ENCODE measurements at places on chromosomes 5 and 9.

- H3K4me3 ChIP-seq, result no peak overlapping the region
- H3K27me3 ChIP-seq, result no peaks in the 10 kb centered on the region
- DNase-seq, result no peak
- peak overlapping the region; percentile 63 for H3K27ac ChIP-seq
- peaks cover 27% of the 10 kb centered on the region for H3K4me1 ChIP-seq
Measured at GRCh38 chr5:134437340-134437846, 25.7 kb upstream of the CDKN2AIPNL start.

DNA sequence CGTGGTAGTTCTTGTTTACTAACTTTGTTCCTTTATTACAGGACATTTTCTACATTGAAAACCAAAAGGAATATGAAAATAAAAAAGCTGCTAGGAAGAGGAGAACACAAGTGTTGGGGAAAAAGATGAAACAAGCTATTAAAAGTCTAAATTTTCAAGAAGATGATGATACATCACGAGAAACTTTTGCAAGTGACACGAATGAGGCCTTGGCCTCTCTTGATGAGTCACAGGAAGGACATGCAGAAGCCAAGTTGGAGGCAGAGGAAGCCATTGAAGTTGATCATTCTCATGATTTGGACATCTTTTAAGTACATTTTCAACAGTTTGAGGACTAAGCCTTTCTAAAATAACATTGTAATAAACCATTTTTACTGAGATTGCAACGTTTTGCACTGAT, 23.8 kb downstream of the PHAX start:
- H3K4me1 ChIP-seq, result no peaks in the 10 kb centered on the region
- no peak overlapping the region for H3K4me3 ChIP-seq
- no peaks in the 10 kb centered on the region for H3K27me3 ChIP-seq
- H3K36me3 ChIP-seq, result peaks cover 48% of the 10 kb centered on the region

DNA sequence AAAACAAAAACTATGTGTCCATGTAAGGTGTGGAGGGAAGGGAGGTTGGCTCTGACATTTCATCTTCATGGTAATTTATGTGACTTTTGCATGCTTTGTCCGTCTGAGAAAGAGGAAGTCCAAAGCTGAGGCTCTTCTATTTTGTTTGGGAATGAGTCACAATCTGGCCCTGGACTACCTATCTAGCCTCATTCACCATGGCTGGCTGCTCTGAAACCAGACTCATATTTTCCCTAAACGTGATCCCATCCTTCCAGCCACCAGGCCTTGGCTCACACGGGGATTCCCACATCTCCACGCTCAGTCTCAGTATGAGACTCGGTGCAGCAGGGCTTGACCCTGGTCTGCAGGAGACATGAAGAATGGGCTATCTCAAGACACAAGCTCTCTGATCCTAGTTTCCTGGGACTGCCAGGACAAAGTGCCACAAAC, 672.8 kb downstream of the ACTL7B start:
- no peaks in the 10 kb centered on the region for H3K36me3 ChIP-seq
- H3K27me3 ChIP-seq, result peaks cover 44% of the 10 kb centered on the region
- no peak overlapping the region for H3K27ac ChIP-seq
- no peak overlapping the region for H3K4me3 ChIP-seq

- H3K36me3 ChIP-seq, result peaks cover 70% of the 10 kb centered on the region
- H3K4me3 ChIP-seq, result no peak overlapping the region
- DNase-seq, result no peak
- no peaks in the 10 kb centered on the region for H3K27me3 ChIP-seq
- H3K4me1 ChIP-seq, result peaks cover 5% of the 10 kb centered on the region
Measured at GRCh38 chr5:179606071-179606909, 17.2 kb downstream of the HNRNPH1 start.

- H3K36me3 ChIP-seq, result no peaks in the 10 kb centered on the region
- DNase-seq, result no peak
- no peaks in the 10 kb centered on the region for H3K27me3 ChIP-seq
- H3K4me1 ChIP-seq, result no peaks in the 10 kb centered on the region
Measured at GRCh38 chr5:15948190-15948589, 231.4 kb downstream of the MARCHF11 start.

GRCh38 chr5:107557051-107557658, 113.6 kb downstream of the EFNA5 start:
- H3K36me3 ChIP-seq, result no peaks in the 10 kb centered on the region
- no peaks in the 10 kb centered on the region for H3K27me3 ChIP-seq
- no peak overlapping the region for H3K4me3 ChIP-seq
- DNase-seq, result no peak

DNA sequence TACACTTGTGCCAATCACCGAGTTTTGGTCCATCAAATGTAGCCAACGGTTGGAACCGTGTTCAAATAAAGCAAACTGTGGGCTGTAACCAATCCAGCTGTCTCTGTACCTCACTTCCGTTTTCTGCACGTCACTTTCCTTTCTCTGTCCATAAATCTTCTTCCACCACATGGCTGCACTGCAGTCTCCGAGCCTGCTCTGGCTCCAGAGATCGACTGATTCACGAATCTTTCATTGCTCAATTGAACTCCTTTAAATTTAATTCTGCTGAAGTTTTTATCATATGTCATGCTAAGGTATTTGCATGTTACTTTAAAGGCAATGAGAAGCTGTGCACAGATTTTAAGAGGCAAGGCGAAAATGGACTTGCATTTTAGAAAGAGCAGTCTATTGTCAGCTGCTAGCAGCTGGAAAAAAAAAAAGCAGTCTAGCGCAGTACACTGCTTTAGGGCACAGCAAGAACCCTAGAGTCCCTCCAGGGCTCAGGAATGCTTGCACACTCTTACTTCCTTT, 13.2 kb downstream of the TTC39B start:
- peaks cover 4% of the 10 kb centered on the region for H3K4me1 ChIP-seq
- H3K27me3 ChIP-seq, result no peaks in the 10 kb centered on the region
- H3K4me3 ChIP-seq, result no peak overlapping the region
- no peaks in the 10 kb centered on the region for H3K36me3 ChIP-seq
- no peak for DNase-seq
- H3K27ac ChIP-seq, result no peak overlapping the region

- H3K36me3 ChIP-seq, result no peaks in the 10 kb centered on the region
- DNase-seq, result no peak
- H3K27ac ChIP-seq, result no peak overlapping the region
Measured at GRCh38 chr9:2622461-2623287, 1.1 kb downstream of the VLDLR start.

- no peak for DNase-seq
- H3K27me3 ChIP-seq, result no peaks in the 10 kb centered on the region
- H3K36me3 ChIP-seq, result no peaks in the 10 kb centered on the region
- H3K4me3 ChIP-seq, result no peak overlapping the region
Measured at GRCh38 chr5:105817914-105818313, 1852.8 kb downstream of the EFNA5 start.

- H3K4me3 ChIP-seq, result no peak overlapping the region
- H3K27ac ChIP-seq, result no peak overlapping the region
- no peak for DNase-seq
- no peaks in the 10 kb centered on the region for H3K36me3 ChIP-seq
Measured at GRCh38 chr9:111603041-111603440, 3.6 kb upstream of the PTGR1 start.

DNA sequence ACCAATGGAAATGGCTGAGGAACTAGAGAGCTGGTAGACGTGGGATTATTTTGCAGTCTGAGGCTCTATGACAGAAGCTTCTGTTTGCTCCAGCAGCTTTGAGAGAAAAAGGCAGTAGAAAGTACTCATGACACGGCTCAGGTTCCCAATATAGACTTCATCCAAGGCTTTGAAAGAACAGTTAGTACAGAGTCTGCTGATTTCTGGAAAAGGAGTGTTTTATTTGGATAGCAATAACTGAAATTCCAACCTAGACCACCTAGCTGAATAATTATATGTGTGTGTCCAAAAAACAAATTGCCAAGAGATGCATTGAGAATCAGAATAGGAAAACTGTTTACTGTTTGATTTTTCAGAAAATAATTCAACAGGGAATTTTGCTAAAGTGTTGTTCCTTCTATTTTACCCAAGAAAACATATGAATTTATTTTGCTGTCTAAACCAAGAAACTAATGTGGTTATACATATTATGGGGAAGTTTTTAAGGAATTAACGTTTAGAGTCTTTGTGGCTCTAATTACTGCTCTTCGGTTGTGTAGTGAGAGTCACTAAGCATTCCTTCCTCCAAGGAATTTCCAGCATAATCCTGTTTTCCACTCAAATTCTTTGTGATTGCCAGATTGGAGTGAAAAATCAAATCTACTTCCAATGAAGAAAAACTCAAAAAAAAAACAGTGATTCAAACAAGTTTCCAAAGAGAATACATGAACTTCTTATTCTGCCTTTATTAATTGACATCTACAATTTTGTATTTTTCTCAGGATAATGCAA, 18.1 kb upstream of the MTX3 start:
- H3K4me3 ChIP-seq, result no peak overlapping the region
- no peak for DNase-seq
- no peak overlapping the region for H3K27ac ChIP-seq

- H3K27ac ChIP-seq, result no peak overlapping the region
- no peaks in the 10 kb centered on the region for H3K4me1 ChIP-seq
- no peak for DNase-seq
- no peak overlapping the region for H3K4me3 ChIP-seq
- no peaks in the 10 kb centered on the region for H3K27me3 ChIP-seq
- no peaks in the 10 kb centered on the region for H3K36me3 ChIP-seq
Measured at GRCh38 chr5:126219616-126220015, 203.6 kb upstream of the GRAMD2B start.

- no peaks in the 10 kb centered on the region for H3K4me1 ChIP-seq
- H3K27me3 ChIP-seq, result no peaks in the 10 kb centered on the region
- no peak for DNase-seq
- H3K36me3 ChIP-seq, result no peaks in the 10 kb centered on the region
- no peak overlapping the region for H3K27ac ChIP-seq
Measured at GRCh38 chr9:78997296-78997695, 574.5 kb upstream of the TLE4 start.

DNA sequence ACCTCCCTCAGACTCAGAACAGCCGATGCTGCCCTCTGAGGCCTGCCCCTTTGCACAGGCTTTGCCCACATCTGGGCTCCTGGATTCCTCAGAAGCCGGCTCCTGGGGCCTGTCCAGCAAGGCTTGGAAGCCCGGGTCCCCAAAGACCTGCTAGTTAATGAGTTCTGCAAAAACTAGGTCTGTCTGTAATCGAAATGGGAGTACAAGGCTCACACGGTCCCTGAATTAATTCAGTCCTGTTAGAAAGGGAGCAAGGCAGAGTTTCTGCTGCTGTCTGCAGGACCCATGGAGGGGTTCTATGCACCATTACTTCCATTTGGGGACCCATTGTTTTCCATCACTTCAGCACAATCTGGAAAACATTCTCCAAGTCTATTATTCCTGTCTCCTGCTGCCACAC, 221.8 kb downstream of the MELK start:
- no peak for DNase-seq
- no peaks in the 10 kb centered on the region for H3K4me1 ChIP-seq
- no peak overlapping the region for H3K27ac ChIP-seq
- no peak overlapping the region for H3K4me3 ChIP-seq

GRCh38 chr5:106521701-106522100, 1149.0 kb downstream of the EFNA5 start:
- no peaks in the 10 kb centered on the region for H3K27me3 ChIP-seq
- no peaks in the 10 kb centered on the region for H3K36me3 ChIP-seq
- no peaks in the 10 kb centered on the region for H3K4me1 ChIP-seq
- H3K27ac ChIP-seq, result no peak overlapping the region

GRCh38 chr9:37617832-37618231, 25.4 kb upstream of the TOMM5 start:
- H3K36me3 ChIP-seq, result no peaks in the 10 kb centered on the region
- H3K27ac ChIP-seq, result no peak overlapping the region
- H3K27me3 ChIP-seq, result peaks cover 38% of the 10 kb centered on the region
- no peaks in the 10 kb centered on the region for H3K4me1 ChIP-seq
- no peak for DNase-seq

DNA sequence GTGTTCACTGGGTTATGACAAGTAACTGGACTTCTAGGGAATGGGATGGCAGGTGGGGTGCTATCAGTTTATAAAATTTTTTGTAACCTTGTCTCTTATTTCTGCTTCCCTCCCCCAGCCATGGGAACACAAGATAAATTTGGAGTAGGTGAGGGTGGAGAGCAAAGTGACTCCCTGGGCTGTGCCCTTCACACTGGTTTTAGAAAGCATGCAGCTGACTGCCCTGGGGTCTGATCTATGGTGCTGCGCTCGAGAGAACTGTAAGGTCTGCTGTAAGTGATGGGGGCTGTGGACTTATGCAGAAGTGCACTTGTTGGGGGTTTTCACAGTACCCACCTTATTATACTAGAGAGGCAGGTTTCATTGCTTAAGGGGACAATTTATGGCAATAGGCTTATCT, 247.7 kb upstream of the DMRT1 start:
- no peak overlapping the region for H3K27ac ChIP-seq
- H3K36me3 ChIP-seq, result no peaks in the 10 kb centered on the region
- H3K4me1 ChIP-seq, result no peaks in the 10 kb centered on the region
- no peak overlapping the region for H3K4me3 ChIP-seq
- H3K27me3 ChIP-seq, result no peaks in the 10 kb centered on the region
- no peak for DNase-seq

- H3K27ac ChIP-seq, result no peak overlapping the region
- no peak for DNase-seq
- H3K27me3 ChIP-seq, result no peaks in the 10 kb centered on the region
Measured at GRCh38 chr5:67263656-67264408, 67.2 kb upstream of the CD180 start.

DNA sequence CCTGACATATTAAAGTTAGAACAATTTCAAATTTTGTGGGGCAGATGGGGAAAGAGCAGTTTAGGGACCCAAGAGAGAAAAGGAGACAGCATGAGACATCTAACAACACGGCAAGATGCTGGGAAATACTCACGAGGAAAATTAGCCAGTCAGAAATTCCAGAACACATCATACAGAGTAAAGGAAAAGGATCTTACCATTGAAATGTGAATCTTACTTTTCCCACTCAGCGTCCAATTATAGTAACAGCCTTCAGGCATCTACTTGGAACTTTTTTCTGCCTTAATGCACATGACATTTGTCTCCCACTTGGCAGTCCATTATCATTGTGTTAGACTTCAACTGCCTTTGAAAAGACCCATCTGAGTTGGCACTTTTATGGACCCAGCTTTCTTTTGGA, 189.7 kb upstream of the SLC27A6 start:
- no peaks in the 10 kb centered on the region for H3K4me1 ChIP-seq
- no peaks in the 10 kb centered on the region for H3K36me3 ChIP-seq
- H3K27ac ChIP-seq, result no peak overlapping the region
- DNase-seq, result no peak
- no peaks in the 10 kb centered on the region for H3K27me3 ChIP-seq

- peaks cover 4% of the 10 kb centered on the region for H3K4me1 ChIP-seq
- H3K4me3 ChIP-seq, result no peak overlapping the region
- peak; percentile 6 for DNase-seq
- H3K36me3 ChIP-seq, result no peaks in the 10 kb centered on the region
- no peaks in the 10 kb centered on the region for H3K27me3 ChIP-seq
- no peak overlapping the region for H3K27ac ChIP-seq
Measured at GRCh38 chr5:122493091-122494021, 181.3 kb downstream of the SNCAIP start.

GRCh38 chr9:120609636-120610035, 29.7 kb upstream of the CDK5RAP2 start:
- no peaks in the 10 kb centered on the region for H3K36me3 ChIP-seq
- H3K27me3 ChIP-seq, result no peaks in the 10 kb centered on the region
- no peaks in the 10 kb centered on the region for H3K4me1 ChIP-seq
- H3K4me3 ChIP-seq, result no peak overlapping the region
- no peak for DNase-seq

- no peak overlapping the region for H3K27ac ChIP-seq
- DNase-seq, result no peak
- H3K27me3 ChIP-seq, result peaks cover 52% of the 10 kb centered on the region
- peaks cover 5% of the 10 kb centered on the region for H3K4me1 ChIP-seq
- no peaks in the 10 kb centered on the region for H3K36me3 ChIP-seq
- no peak overlapping the region for H3K4me3 ChIP-seq
Measured at GRCh38 chr5:178546675-178547033, 43.5 kb downstream of the COL23A1 start.
